ENCODE measurements at places on chromosomes 2 and 18. TPM values are rescaled to one million over a fixed set of nuclear protein-coding genes. Genes with fewer than 3 reads are reported as not detected.

Gene EML6
- 0.32 TPM for total RNA-seq

Gene TEX44
- total RNA-seq, result not detected

Gene NCKAP5
- total RNA-seq, result 0.35 TPM

Gene COL6A3
- 0.43 TPM for total RNA-seq

Gene IL18R1
- 10.4 TPM for total RNA-seq

Gene OSGEPL1
- 5.6 TPM for total RNA-seq

Gene SAG
- 0.69 TPM for total RNA-seq

Gene AFF3
- total RNA-seq, result 4.1 TPM

DNA sequence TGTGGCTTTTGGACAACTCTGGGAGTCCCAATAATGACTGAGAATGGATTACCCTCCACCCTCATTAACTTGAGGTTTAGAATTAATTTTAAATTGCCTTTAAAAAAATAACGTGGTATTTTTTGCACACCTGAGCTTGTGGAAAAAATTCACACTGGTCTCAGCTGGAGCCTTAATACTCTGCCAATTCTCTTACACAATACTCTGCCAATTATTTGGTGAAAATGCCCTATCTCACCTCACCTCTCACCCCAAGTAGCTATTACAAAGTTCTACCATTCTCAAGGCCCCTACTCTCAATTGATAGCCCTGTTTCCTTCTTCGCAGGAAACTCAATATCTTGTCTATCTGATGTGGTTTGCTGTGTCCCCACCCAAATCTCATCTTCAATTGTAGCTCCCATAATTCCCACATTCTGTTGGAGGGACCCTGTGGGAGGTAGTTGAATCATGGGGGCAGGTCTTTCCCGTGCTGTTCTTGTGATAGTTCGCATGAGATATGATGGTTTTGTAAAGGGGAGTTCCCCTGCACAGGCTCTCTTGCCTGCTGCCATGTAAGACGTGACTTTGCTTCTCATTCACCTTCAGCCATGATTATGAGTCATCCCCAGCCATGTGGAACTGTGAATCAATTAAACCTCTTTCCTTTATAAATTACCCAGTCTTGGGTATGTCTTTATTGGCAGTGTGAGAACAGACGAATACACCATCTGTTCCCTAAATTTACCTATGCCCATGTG is 27.4 kb upstream of the C2orf69 start:
- no peak for DNase-seq

- DNase-seq, result no peak
Observed at GRCh38 chr2:8888963-8889362, 51.5 kb upstream of the KIDINS220 start.

DNA sequence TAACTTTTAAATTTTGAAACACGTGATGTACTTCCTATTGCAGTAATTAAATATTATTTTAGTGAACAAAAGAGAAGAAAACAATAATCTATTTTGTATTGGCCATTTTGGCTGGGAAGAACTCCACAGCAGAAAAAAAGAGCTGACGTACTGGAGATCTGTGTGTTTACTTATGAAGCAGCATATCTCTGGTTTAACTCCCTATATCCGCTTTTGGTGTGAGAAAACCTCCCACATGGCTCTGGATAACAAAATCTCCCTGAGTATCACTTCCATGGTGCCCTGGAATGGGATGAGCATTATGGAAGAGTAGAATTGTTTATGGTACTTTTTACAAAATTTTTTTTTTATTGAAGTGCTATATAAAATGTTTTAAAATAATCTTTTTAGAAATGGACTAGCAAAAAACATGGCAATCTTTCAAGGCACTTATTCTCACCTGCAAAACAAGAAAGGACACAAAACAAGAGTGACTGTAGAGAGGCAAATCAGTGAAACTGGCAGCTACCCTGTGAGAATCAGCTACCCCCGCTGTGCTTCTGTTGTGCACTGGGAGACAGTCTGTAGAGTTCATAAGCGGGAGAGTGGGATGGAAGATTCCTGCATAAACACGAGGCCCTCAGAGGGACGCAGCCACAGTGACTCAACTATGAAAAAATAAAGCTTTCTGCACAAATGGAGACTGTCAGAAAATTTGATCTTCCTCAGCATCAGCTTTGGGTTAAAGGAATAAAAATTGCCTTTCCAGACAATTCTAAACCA is 762.2 kb upstream of the HS6ST1 start:
- DNase-seq, result no peak

DNA sequence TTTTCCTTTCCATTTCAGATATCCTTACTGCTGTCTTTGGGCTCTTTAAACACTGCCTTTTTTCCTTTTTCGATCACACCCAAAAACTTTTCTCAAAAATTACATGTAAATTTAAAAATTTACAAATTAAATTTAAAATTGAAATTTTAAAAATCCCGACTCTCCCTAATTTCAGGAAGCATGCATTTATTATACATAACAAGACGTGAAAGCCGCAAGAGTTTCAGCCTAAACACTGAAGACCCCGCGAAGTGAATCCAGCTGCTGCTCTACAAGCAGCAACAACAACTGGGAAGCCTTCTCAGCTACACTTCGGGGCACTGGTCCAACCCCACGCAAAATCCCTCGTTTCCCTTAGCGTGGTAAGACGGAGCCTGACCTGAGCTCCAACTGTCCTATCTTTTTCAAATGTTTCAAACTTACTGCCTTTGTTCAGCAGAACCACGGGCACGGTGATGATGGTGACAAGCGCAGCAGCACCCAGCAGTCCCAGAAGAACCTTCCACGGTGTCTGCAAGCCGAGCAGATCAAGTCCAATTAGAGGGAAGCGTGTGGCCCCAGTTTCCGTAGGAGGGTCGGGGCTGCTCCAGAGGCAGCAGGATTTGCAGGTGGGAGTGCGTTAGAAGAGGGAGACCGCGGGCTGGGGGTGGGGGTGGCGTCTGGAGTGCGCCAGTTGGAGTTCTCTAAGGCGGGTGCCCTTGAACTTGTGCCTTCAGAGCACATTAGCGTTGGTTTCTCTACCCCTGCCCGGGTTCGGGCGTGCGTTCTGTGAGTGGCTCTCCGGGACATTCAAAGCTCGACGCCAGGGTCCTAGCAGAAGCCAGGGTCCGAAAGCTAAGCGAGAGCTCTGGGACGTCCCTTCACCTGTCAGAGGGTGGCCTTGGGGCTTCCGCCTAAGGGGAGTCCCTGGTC is 783 bp downstream of the DPP4 start:
- DNase-seq, result no peak

DNA sequence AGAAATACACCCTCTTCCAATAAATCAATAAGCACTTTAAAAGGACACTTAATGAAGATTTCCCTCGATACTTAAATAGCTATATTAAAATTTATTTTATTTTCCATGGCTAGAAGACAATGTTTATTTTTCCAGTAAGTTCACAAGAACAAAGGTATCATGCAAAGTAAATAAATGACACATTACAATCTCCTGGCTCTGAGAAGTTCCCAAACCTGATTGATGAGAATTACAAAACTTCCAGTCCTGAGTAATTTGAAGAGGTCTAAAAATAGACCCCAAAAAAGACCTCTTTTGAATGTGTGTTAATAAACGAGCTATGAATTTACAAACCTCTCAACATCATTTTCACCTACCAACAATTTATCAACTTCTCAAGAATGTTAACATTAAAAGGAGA is 1.5 kb upstream of the PEX13 start:
- no peak for DNase-seq

DNA sequence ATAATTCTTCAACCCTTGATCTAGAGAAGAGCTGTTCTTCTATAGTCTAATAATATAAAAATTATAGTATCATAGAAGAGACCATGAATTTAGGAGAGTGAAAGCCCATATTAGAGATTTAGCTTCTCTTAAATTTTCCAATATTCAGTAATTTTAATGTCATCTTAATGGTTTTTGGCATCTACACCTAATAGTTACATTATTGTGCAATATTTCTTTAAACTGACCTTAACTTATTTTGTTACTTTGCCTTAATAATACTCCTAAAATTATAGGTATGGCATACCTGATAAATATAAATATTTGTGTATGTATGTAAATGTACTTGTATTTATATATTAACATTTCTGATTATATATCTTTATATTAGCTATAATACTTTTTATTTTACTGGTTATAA is 78.0 kb upstream of the CWC22 start:
- DNase-seq, result no peak

GRCh38 chr2:120463527-120463926 is 117.6 kb downstream of the INHBB start:
- no peak for DNase-seq

DNA sequence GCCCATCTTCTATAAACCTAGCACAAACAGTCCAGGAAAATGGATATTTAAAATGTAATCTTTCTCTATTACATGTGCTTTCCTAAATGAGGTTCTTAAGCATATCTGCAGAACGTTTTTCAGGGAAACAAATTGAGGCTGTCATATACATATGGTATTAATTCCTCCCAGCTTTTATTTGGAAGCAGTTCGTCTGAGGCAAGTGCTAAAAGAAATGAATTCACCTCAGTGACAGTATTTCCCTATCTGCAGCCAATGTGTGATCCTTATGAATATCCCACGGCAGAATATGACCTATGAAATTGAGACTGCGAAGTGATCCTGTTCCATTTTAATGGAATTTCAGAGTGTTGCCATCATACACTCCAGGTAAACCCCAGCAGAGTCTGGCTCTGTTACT is 7.1 kb downstream of the MYOM1 start:
- DNase-seq, result no peak

GRCh38 chr18:54184836-54185235 is 39.6 kb downstream of the MBD2 start:
- DNase-seq, result no peak

DNA sequence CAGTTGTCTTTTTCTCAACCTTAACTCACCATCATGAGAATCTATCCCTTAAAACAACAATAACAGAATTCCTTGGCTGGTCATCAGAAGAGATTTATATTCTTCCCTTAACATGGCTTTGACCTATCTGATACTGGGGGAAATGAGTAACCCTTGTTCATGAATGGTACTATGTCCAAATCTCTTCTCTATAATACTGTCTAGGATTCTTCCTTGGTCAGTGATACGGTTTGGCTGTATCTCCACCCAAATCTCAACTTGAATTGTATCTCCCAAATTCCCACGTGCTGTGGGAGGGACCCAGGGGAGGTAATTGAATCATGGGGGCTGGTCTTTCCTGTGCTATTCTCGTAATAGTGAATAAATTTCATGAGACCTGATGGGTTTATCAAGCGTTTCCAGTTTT is 282.0 kb upstream of the SIX2 start:
- no peak for DNase-seq

Measured in GM12878 (cell line).